ENCODE measurements at places on chromosomes 6 and 20.

GRCh38 chr6:36829919-36830544 lies 9.2 kb downstream of the CPNE5 start:
- no peak for DNase-seq

DNA sequence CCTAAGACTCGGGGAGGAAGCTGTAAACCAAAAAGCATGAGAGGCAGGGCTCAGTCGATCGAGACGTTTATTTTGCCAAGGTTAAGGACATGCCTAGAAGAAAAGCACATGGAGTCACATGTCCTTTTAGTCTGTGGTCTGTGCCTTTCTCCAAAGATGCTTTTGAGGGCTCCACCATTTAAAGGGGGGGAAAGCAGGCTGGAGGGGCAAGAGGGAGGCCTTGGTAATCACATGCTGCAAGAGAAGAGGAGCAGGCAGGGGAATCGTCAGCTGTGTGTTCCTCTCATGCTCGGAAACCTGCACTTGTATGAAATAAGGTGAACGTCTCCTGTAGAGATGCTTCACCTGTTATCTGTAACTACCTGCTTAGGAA lies 9.1 kb upstream of the YTHDF1 start:
- no peak for DNase-seq

GRCh38 chr20:53949319-53949839 lies 121.0 kb downstream of the BCAS1 start:
- DNase-seq = no peak

GRCh38 chr6:10460096-10460495 lies 45.2 kb upstream of the TFAP2A start:
- no peak for DNase-seq

DNA sequence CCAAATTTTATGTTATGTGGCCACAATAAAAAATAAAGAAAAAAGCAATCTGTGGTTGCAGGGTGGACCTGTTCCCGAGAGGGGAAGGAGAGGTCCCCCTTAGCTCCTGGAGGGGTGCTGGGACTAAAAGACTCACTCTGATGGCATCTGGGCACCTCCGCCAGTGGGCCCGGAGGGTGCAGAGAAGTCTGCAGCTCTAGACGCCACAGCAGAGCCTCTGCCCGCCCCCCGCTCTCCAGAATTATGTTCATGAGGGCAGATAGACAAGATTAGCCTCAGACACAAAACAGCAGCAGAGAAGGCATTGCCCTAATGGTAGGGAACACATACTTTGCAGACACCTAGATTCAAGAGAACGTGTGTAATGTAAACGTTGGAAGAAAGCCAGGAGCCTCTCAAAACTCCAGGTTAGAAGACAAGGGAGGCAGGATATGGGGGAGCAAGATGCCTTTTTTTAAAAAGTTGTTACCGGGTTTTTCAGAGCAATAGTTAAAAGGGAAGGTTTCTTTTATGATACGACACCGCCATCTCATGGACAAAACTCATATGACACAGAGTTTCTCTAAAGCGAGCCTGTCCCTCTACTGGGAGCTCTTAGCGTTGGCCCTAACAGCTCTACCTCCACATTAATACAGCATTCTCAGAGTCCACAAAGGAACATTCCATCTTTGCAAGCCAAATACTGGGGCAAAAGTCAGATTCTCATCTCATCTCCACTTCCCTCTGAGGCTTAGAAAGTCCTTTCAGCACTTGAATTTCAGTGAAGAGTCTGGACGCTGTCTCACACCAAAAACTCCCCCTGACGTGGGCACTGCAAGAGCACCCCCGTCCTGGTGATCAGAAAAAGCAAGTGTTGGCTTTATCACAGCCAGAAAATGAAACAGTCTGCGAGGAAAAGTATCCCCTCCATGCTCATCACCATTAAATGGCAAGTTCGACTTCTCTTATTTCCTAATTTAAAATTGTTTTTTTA lies 47.2 kb downstream of the FOXF2 start:
- peak; percentile 30 for DNase-seq

DNA sequence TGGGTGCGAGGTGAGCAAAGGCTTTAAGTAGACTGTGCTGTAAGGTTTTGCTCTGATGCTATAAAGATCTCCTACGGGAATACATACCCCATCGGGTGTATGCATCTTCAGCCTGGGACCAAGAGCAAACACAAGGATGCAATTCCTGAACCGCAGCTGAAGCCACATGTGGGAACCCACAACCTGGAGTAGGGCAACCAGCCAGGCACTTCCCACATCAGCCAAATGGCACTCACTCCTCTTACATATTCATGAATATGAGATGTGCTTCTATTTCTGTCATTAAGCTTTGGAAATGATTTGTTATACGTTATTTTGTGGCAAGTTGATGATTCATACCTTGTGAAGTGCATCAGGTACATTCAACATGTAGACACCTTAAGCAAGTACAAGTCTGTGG lies 619.2 kb downstream of the C6orf118 start:
- DNase-seq = no peak

DNA sequence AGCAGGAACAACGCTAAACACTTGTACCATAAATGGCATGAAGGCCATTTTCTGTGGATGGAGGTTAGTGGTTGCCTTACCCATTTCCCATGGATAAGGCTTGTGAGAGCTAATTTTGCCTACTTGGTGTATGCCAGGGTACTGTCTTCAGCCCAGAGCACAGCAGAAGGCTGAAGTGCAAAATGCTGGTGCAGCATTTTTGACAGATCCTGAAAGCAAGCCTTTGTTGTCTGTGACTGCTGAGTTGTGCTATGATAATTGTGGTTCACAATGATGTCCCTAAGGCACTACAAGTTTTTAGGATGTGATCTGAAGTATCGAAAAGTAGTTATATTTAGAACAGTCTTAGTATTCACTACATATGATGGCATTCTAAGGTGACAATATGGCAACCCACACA lies 14.7 kb upstream of the HMGN3 start:
- no peak for DNase-seq

- no peak for DNase-seq
Measured at GRCh38 chr6:128063850-128064539, 163.1 kb upstream of the THEMIS start.

GRCh38 chr20:61128701-61129269 lies 123.3 kb upstream of the CDH4 start:
- DNase-seq = no peak

DNA sequence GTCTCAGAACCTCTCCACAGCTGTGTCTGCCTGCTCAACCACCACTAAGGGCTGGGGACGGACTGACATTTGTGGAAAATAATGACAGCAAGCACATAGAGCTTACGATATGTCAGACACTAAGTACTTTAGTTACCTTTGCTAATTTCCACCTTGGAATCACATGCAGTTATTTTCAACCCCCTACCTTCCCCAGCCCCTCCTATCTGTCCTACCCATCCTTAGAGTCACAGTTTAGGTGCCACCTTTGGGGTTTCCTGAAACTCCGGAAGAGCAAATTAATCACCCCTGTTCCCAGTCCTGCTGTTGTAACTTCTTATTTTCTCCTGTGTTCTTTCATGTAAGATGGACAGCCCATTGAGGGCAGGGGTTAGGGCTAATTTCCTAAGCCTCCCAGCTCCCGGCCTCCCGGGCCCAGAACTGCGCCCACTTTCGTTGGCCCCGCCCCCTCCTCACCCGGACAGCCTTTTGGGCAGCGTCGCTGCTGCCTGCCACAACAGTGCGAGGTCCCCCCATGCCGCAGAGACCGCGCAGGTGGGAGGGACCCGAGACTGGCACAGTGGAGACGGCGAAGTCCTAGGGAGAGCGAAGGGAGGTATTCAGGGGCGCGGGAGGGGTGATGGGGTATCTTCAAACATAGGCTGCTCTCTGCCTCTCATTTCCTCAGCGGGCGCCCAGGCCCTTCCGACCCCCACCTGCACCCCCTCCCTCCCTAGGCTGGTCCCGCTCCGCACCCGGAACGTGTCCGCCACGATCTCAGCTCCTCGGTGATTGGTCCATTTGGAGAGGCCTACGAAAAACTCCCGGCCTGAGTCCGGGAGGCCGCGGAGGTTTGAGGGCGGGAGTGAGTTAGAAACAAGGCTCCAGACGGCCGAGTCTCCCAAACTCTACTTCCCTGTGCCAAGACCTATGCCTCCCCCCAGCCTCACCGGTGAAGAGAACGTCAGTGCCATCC lies 1.1 kb downstream of the DDAH2 start:
- DNase-seq = no peak

DNA sequence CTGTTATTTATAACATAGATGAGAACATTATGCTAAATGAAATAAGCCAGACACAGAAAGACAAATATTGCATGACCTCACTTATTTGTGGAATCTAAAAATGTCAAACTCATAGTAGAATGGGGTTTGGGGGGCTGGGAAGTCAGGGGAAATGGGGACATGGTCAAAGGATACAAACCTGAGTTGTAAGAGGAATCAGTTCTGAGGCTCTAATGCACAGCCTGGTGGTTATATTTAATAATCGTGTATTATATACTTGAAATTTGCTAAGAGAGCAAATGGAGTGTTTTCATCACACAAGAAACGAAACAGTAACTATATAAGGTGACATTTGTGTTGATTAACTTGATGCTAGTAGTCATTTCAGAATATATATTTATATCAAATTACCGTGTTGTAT lies 40.8 kb upstream of the GFOD1 start:
- no peak for DNase-seq

GRCh38 chr6:112557435-112557834 lies 210.3 kb downstream of the RFPL4B start:
- DNase-seq = no peak

DNA sequence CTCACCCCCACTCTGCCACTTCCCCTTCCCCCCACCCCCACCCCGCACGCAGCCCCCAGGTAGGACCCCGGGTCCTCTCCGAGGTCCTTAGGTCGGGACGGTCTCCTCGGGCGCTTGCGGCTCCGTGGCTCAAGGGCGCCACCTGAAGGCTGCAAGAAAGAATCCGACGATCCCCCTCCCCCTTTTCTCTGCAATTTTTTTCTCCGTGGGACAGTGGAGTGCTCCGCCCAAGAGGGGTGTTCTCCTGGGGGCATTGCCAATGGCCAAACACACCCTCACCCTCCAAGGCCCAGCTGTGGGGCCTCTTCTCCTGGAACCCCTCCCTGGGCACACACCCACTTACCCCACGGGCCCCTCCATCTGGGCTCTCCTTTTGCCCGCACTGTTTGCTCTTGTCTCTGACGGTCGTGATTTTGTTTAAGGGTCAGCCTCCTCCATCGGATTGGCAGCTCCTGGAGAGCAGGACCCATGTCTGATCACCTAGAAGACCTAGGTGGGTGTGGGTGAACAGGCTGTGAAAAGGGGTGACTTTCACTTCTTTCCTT lies 1.1 kb upstream of the TMEM74B start:
- DNase-seq = peak; percentile 9

GRCh38 chr6:133410638-133411435 lies 169.7 kb downstream of the EYA4 start:
- no peak for DNase-seq

DNA sequence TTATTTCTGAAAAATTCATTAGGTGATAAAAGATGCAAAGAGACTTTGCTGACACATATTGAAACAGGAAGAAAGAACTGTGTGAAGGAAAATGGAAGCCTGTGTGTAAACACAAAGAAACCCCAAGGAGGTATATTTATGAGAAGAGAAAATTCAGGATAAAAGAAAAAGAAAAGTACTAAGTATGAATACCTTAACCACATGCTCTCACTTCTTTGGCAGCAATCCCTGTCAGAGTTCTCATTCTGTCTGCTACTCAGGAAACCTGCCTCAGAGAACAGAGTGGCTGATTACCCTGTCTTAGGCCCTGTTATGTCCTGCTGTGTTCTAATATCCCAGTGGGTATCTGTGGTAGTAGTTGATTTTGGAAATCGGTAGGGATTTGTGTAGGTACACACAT lies 457.9 kb downstream of the TBC1D32 start:
- DNase-seq = no peak

DNA sequence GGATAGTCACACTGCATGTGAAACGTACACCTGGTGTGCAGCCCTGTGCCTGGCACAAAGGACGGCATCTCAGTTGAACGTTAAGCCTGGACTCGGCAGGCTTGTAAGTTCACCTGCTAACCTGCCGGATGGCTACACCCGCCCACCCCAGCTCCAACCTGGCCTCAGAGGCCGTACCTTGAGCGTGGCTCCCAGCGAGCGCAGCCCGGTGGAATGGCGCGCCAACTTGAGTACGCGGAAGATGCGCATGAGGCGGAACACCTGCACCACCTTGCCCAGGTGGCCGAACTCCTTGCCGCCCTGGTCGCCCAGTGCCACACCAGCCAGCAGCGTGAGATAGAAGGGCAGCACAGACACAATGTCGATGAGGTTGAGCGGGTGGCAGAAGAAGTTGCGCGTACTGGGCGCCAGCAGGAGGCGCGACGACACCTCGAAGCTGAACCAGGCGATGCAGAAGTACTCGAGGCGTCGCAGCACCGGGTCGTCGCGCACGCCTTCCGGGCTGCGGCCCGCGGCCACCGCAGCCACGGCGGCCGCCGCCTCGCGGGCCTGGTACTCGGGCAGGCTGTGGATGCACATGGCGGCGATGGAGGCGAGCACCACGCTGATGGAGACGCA lies 3.3 kb downstream of the KCNS1 start:
- no peak for DNase-seq

DNA sequence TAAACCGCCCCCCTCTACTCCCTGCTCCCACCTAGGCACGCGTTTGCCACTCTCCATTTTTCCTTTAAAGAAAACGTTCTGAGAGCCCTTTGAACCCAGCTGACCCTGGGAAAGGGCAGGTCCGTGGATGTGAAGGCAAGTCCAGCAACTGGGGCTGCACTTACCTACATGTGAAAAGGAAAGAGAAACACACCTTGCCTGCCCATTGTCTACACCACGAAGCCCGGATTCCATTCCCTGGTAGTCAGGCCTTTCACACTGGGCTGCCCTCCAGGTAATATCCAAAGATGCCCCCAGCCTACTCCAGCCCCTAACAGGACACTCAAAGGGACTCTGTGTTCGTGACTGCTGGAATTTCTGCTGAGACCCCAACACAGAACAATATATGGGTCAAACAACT lies 94.4 kb downstream of the CD83 start:
- no peak for DNase-seq

DNA sequence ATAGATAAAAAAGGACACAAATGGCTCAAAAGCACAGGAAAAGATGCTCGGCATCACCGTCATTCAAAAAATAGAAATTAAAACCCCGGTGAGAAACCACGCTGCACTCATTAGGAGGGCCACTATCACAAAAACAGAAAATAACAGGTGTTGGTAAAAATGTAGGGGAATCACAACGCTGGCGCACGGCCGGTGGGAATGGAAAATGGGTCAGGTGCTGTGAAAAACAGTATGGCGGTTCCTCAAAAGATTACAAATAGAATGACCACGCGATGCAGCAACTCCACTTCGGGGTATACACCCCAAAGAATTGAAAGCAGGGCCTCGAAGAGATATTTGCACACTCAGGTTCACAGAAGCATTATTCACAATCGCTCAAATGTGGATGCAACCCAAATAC lies 28.3 kb downstream of the NPEPL1 start:
- no peak for DNase-seq

Data from NCI-H1048 (cell line).